Renal cortical epithelial cell (primary cell): ENCODE measurements at places on chromosomes 13 and 19. TPM values are rescaled to one million over a fixed set of nuclear protein-coding genes. Genes with fewer than 3 reads are reported as not detected.

DNA sequence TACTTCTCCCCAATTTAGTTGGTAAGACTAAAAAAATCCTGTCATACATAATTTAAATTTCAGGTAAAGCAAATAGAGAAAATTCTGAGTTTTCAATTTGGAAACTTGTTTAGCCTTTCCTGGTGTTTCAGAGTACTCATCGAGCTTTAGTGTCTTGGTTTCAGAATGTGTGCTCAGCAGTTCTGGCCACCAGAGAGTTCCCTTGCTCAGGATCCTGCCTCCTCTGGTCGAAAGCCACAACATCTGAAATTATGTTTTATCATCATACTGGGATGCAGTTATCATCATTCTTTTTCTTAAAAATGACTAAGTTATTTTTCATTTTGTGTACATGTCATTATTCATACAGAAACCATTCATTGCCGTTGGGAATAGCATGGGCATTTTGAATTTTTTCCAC, 263.2 kb upstream of the SPRY2 start:
- no peak for DNase-seq

NRTN gene
- 0.17 and 0.20 TPM in 2 replicates for total RNA-seq

KIR3DL2 gene
- total RNA-seq: not detected in 2 replicates

- peak; percentile 15 for DNase-seq
Measured at GRCh38 chr13:30065181-30065580, 214.8 kb upstream of the UBL3 start.

PTH2 gene
- not detected in 2 replicates for total RNA-seq

- no peak for DNase-seq
Measured at GRCh38 chr19:47714339-47714738, 1.1 kb downstream of the EHD2 start.

- no peak for DNase-seq
Measured at GRCh38 chr19:46605356-46605821, 4.3 kb downstream of the CALM3 start.

DNA sequence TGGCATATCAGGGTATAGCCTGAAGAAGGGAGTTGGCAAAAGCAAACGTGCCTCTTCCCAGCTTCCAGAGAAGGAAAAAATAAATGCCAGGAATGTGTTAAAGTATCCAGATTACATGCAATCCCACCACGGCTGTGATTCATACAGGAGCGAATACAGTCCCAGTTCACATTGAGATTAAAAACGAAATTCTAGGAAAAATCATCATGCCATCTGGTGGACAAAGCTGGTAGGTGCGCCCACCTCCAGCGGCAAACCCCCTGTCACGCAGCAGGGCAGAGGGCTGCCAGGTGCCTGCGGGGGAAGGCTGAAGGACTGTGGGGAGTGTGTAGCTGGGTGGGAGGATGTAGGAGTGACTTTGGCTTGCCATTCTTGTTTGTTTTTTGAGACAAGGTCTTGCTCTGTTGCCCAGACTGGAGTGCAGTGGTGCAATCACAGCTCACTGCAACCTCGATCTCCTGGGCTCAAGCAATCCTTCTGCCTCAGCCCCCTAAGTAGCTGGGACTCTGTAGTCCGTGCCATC, 6.4 kb upstream of the DMWD start:
- peak; percentile 79 for DNase-seq

- no peak for DNase-seq
Measured at GRCh38 chr13:39012608-39013007, 22.0 kb upstream of the STOML3 start.

CAPN12 gene
- total RNA-seq: 2.6 and 3.6 TPM in 2 replicates

DNA sequence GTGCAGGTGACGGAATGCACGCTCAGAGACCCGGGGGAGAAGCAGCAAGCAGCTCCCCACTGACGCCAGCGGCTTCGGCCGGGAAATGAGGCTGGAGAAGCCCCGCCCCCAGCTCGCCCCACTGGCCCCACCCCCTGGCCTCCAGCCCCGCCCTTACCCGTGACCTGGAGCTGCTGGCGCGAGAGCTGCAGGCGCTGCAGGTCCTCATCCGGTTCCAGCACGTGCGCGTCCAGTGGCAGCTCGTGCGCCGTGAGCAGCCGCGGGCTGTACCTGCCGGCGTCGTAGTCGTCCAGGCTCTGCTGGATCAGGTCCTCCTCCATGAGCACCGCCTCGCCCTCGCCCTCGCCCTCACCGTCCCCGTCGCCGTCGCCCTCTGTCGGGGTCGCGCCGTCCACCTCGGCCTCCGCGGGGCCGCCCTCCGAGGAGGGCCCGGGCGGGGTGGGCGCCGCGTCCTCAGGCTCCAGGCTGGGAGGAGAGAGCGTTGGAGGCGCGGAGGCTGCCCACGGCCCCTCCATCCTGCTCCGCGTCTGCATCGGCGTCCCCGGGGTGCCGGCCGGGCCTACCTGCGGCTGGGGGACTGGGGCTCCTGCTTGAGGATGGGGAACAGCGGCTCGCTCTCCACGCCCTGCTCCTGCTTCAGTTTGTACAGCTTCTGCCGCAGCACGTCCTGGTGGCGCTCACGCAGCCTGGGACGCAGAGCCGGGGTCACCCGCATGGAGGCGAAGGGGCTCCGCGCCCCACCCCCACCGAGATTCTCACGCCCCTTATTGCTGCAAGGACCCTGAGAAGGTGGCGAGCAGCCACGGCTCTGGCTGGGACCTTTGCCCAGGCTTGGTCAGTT, 6.4 kb upstream of the TBXA2R start:
- DNase-seq: no peak

DNA sequence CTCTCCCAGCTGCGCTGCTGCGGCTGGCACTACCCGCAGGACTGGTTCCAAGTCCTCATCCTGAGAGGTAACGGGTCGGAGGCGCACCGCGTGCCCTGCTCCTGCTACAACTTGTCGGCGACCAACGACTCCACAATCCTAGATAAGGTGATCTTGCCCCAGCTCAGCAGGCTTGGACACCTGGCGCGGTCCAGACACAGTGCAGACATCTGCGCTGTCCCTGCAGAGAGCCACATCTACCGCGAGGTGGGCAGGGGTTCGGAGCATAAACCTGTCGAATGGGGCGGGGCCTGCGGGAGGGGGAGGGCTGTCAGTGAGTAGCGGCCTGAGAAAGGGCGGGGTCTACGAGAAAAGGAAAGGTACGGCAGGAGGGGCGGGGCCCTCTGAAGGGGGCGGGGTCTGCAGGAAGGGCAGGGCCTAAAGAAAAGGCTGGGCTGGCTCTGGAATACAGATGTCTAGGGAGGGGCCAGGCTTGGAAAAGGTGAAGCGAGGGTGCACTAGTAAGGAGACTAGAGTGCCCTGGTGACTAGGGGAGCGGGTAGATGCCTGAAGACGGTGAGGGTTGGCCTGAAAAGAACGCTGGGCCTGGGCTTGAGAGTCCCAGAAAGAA, 3.6 kb downstream of the CD37 start:
- DNase-seq: peak; percentile 64

GRCh38 chr13:40197936-40198595, 468.4 kb downstream of the FOXO1 start:
- DNase-seq: no peak

NPAS1 gene
- 0.52 and 0.55 TPM in 2 replicates for total RNA-seq

DNA sequence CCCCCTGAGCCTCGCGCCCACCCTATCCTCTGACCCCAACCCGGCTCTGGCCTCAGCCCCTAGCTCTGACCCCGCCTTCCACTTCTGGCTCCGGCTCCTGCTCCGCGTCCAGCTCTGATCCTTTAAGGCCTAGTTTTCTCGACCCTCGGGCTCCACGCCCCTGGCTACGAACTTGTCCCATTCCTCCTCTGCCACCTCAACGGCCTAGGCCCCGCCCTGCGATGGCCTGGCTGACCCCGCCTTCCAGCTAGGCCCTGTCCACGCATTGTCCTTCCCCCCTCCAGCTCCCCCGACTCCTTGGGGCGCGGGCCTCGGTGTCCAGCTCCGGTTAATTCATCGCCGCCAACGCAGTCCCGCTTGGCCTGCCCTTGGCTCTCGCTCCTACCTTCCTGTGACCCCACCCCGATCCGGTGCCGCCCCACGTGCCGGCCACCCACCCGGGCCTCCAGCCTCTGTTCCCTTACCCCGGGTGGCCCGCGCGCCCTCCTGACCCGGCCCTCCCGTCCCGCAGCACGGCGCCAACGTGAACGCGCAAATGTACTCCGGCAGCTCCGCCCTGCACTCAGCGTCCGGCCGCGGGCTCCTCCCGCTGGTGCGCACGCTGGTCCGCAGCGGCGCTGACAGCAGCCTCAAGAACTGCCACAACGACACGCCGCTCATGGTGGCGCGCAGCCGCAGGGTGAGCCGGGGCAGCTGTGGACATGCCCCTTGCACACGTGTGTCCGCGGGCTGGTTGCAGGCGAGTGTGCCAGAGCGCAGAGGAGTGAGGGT, 9.4 kb downstream of the BCL3 start:
- DNase-seq: no peak
